Activated CD4-positive, CD25-positive, alpha-beta regulatory T cell (primary cell): ENCODE measurements at places on chromosomes 4 and X.

GRCh38 chrX:10198254-10198653, 41.5 kb downstream of the CLCN4 start:
- DNase-seq = no peak

DNA sequence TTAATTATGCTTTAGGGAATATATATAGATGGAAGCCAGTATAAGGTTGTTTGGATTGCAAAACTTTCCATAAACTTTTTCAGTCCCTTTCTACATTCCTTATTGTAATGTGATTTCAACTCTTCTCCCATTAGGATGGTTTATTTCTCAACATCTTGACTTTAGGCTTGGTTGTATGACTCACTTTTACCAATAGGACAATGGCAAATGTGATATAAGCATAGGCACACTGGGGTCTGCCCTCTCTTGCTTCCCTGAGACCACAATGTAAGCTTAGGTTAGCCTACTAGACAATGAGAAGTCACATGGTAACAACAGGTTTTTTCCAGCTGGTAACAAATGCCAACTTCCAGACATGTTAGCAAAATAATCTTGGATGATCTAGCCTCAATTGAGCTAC, 163.3 kb upstream of the RBPJ start:
- no peak for DNase-seq

DNA sequence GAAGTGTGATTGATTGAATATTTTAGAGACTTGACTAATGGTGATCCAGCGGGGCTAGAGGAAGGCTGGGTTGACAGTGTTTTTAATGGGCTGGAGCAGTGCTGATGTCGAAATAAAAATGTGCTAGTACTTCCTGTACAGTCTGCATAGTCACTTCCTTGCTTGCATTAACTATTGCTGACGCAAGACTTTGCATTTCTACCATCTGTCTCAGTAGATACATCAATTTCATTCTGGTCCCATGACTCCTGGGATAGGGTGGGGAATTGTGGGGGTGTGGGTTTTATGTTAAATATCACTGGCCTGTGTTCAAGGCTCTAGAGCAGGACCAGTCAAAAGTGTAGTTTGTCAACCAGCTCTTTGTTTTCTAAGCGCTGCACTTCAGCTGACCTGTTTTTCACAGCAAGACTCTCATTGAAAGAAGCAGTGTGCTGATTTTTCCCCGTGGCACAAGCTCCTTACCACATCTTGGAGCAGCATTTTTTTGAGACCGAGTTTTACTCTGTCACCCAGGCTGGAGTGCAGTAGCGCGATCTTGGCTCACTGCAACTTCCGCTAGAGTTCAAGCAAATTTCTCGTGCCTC, 35.2 kb upstream of the PHEX start:
- DNase-seq = no peak

GRCh38 chrX:107673933-107674479, 45.7 kb downstream of the PRPS1 start:
- DNase-seq = peak; percentile 76

DNA sequence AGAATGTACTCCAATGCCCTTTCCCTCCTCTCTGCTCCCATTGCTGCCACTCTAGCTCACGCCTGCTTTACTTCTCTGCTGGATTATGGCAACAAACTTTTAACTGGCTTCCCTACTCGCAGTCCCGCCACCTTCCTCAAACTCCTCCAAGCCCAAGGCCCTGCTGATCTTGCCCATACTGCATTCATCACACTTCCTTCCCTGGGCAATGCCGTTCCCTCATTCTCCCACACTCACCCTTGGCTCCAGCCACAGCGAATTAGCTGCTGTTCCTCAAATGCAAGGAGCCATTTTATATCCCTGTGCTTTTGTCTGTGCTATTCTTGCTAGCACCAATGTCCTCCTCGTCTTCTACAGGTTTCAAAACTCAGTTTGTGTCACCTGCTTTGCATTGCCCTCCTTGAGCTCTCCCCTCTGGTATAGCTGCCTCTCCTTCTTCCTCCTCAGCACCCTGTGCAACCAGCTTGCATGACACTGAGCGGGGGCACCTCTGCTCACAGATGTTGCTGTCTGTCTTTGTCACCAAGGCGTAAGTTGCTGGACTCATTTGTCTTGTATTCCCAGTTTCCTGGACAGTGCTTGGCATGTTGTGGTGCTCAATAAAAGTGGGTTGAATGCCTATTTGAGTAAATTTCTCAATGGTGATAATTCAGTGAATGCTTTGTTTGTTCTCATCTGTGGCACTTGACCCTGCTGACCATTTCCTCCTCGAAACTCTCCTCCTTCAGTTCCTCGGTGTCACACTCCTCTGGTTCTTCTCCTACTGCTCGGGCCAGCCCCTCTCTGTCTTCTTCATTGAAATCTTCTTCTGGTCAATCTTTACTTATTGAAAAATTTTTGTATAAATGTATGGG, 22.4 kb upstream of the MGST2 start:
- no peak for DNase-seq

- DNase-seq = no peak
Measured at GRCh38 chr4:37549041-37549440, 137.1 kb downstream of the RELL1 start.

- DNase-seq = no peak
Measured at GRCh38 chrX:93985344-93986307, 311.6 kb downstream of the FAM133A start.
